RWPE2 (cell line): ENCODE measurements at places on chromosomes 2 and 18.
A peak's percentile ranks its signal among the peaks of the same experiment; 100 is the strongest.

GRCh38 chr18:22455425-22456115 is 37.9 kb upstream of the CTAGE1 start:
- no peak for DNase-seq

- DNase-seq, result no peak
Measured at GRCh38 chr2:189641002-189641401, 20.3 kb upstream of the ASNSD1 start.

DNA sequence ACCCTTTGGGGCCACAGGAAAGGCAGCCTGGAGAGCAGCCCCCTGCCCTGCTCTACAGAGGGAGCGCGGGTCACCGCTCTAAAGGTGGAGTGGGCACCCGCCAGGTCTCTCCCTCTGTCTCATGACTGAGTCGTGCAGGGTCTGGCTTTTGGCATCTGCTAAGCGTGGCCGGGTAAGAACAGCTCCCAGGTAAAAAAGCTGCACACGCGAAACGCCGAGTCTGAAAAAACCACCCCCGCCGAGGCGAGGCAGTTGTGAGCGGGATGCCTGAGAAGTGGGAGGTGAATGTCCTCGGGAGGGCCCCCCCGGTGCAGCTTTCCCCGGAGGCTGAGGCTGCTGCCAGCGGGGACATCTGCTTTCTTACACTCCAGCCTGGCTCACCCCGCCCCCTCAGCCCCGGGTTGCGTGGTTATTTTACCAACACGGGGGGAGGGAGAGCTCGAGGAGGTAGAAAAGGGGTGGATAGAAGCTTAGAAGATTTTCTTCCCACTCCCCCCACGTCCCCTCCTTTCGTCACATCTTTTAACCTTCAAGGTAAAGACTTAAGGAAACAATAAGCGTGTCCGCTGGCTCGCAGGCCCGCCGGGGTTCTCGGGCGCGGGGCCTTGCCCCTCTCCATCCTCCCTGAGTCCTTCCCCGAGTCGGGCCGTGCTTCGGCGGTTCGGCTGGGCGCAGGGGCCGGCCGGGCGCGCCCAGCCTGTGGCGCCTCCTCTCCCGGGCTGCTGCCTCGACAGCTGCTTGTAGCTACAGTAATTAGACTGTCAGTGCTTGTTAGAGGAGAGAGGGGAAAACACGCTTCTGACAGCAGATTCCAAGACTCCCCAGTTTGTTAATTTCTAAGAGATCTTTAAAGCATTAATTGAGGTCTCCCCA is 70.6 kb upstream of the PSMD14 start:
- DNase-seq, result no peak

- DNase-seq, result no peak
Measured at GRCh38 chr2:65379721-65380171, 52.7 kb downstream of the SPRED2 start.

DNA sequence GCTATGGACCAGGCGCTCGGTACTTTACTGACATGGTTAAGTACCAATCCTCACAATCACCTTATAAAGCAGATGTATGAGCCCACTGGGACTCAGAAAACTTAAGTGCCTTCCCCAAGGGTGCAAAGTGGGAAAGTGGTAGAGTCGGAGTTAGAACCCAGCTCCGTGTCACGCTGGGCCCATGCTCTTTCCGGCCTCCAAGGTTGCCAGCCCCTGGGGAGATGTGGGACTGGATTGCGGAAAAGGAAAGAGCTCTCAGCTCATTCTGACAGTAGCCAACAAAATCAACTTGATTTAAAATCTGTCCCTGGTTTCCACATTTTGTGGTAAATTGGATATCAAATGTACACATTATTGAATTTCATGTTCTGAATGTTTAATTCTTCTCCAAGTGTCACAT is 403.8 kb downstream of the DCDC2C start:
- no peak for DNase-seq

GRCh38 chr2:53802617-53803151 is 15.8 kb downstream of the ERLEC1 start:
- DNase-seq, result no peak

DNA sequence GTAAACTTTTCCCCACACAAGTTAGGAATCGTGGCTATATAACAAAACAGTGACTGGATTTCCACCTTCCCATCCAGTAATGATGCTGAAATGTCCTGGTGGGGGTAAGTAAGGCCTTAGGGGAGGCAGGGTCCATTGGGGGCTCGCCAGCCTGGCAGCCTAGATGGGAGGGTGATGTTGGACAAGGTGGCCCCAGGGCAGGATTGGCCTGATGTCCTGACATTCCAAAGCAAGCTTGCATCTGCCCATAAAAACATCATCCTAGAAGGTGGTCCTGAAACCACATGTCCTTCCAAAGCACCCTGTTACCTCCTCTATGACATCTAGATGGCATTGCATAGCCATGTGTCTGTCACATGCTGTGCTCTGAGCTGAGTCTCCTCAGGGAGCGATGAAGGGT is 54.1 kb upstream of the RAB6C start:
- DNase-seq, result no peak

DNA sequence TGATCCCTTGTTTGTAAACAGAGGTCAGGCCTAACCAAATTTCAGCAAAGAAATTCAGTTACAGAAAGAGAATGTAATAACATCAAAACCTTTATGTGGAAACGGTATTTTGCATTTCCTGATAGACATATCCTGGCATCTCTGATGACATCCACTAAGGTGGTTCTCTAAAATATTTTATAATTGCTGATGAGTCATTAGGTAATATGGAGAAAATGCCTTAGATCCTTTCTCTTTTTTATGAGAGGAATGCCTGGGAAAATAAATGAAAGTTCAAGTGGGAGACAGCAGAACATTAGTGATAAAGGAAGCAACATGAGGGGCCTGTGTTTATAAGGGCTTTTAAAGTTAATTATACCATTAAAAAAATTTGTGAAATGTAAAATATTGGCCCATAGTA is 72.6 kb downstream of the PLCL1 start:
- no peak for DNase-seq

DNA sequence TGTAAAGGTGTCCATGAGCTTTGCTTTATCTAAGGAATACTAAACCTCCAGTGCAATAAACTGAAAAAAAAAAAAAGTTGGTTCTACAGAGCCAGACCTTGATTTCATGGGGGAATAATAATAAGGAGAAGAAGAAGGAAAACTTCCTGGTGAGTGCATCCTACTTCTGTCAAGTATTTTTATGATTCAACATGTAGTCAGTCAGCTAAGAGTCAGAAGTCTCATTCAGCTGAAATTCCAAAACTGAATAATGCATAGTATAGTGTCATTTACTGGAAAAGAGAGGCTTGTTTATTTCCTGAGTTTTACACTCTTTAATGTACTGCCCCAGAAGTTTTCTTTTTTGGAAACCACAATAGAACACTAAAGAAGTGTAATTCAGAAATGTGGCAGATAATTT is 77.8 kb upstream of the TACR1 start:
- no peak for DNase-seq

- DNase-seq, result no peak
Measured at GRCh38 chr2:207044379-207045362, 105.4 kb downstream of the CPO start.

- DNase-seq, result no peak
Measured at GRCh38 chr2:16739778-16740581, 74.3 kb upstream of the CYRIA start.

DNA sequence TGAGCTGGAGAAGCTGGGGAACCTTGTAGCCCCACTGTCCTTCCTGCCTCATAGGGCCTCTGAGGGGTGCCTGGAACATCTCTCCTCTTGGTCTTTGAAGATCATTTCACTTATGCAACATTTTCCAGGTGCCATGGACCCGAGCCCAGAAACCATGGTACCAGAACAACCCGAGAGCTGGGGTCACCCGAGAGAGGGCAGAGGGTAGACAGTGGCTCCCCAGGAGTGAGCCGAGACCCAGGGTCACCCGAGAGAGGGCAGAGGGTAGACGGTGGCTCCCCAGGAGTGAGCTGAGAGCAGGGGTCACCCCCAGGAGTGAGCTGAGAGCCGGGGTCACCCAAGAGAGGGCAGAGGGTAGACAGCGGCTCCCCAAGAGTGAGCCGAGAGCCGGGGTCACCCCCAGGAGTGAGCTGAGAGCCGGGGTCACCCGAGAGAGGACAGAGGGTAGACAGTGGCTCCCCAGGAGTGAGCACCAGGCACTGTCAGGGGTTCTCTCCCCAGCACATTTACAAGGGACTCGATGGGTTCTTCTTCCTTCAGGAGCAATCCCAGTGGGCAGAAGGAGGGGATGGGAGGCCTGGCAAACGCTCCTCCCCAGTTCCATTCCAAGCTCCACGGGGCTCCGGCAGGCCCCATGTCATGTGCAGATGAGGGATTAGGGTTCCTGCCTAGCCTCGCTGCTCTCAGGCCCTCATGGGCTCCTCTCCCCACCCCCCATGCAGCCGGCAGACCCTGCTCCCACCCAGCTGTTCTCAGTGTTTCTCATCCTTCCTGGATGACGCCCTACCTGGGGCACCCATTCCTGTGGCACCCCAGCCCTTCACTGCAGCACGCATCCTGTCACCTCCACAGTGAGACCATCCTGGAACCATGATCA is 163.5 kb downstream of the RTP5 start:
- DNase-seq, result peak; percentile 29

DNA sequence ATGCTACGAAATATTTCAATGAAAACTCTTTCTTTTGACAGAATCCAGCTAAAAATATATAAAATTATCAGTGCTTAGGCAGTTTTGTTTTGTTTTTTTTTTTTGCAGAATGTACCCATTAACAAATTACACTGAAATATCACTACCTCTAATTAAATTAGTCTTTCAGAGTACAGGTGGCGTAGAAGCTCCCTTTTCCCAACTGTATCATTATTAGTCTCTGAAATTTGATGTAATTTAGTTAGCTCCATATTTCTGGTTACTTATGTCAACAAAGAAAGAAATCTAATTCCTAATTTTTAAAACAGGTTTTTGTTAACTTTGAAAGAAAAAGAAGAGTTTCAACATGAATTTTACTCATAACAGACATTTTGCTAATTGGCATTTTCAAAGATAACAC is 149.2 kb downstream of the CDH2 start:
- no peak for DNase-seq

- no peak for DNase-seq
Measured at GRCh38 chr2:20352230-20352578, 1.6 kb upstream of the PUM2 start.

- no peak for DNase-seq
Measured at GRCh38 chr2:47249157-47249900, 94.2 kb upstream of the STPG4 start.

GRCh38 chr2:40394031-40394430 is 57.9 kb downstream of the SLC8A1 start:
- no peak for DNase-seq

DNA sequence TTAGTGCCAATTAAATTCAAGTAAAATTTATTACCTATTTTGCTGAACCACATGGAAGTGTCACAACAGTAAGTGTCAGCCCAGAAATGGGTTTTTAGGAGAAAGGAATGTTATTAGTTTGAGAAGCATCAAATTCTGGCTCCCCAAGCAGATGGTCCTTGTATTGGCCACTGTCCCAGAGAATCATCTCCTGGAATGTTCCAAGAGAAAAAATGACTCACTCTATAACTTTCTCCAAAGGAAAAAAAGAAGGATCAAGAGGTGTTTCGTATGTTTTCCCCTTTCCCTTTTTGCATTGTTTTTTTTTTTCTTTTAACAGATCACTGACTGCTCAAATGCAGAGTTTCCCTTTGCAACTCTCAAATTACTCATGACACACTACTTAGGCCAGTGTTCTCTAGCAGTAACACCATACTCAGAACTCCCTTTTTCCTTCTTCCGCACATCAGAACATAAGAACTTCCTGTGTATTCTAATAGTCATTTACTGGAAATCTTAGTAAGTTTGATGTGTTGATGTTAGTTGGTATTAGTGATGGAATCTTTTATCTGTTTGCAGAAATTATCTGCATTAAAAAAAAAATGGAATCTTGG is 390.3 kb downstream of the GPD2 start:
- no peak for DNase-seq

DNA sequence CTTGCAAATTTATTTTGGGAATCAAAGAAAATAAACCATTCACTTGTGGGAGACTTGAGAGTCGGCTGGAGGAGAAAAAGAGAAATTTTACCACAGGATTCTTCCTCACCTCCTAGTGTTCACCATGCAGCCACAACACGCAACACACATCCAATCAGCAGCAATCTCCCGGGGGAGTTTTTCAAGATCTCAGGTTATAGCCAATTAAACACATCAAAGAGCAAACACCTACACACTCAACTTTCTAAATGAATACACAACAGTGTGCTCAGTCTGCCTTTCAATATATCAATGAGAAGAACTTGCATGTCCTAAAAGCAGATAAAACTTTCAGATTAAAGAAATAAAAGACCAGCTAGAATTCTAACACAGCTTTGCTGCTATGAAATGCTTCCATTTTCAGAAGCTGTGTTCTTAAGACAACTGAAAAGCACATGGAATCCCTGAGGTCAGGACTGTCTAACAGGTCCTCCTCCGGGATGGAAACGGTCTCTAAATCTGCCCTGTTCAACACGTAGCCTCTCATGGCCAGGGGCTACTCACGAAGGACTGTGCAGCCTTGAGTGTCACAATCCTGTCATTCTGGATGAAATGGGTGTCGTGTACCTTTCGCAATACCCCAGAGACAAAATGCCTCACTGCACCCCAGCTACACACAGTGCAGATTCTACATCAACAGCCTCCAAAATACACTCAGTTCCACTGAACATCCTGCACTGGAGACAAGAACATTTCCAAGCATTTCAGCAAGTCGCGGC is 84.2 kb downstream of the ZNF516 start:
- DNase-seq, result no peak

DNA sequence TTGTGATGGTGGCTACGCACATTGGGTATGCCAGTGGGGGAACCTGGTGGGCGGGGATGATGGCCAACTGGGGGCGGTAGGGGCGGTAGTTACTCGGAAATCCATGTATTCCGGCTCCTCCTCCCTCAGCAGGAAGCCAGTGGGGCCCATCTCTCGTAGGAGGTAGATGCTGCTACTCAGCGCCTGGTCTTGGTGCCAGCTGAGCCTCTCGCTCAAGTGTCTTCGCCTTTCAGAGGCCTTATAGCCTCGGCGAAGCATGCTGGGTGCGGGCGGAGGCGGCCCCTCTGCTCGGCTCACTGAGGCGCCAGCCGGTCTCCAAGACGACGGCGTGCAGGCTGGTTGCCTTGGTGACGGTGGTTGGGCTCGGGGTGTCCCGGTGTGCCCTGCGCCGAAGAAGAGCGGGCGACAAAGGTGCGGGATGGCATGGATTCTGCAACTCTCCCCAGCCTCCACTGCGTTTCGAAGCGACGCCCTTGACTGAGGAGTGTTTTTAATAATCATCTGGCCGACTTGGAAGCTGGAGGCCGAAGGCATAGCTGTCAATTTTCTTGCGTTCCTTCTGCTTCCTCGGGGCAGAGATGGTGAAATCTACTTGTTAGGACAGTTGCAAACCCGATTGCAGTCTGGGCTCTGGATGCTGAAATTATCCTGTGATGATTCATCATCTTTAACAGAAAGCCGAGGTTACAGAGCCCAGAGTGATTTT is at the start of gene ZSWIM2:
TSS of gene ZSWIM2 (minus strand) at position 298 of the 706 bp plus-strand sequence. CDS start at position 258, 40 bp downstream.
- DNase-seq, result peak; percentile 67

GRCh38 chr2:74739733-74740241 is 85.7 kb downstream of the SEMA4F start:
- DNase-seq, result no peak

- no peak for DNase-seq
Measured at GRCh38 chr2:230748087-230748486, 35.4 kb downstream of the CAB39 start.

- no peak for DNase-seq
Measured at GRCh38 chr2:215435280-215435869, 493 bp downstream of the FN1 start.
